ENCODE measurements at places on chromosomes 3 and 15.

GRCh38 chr3:172647080-172647479, 63.8 kb downstream of the NCEH1 start:
- no peak for DNase-seq

DNA sequence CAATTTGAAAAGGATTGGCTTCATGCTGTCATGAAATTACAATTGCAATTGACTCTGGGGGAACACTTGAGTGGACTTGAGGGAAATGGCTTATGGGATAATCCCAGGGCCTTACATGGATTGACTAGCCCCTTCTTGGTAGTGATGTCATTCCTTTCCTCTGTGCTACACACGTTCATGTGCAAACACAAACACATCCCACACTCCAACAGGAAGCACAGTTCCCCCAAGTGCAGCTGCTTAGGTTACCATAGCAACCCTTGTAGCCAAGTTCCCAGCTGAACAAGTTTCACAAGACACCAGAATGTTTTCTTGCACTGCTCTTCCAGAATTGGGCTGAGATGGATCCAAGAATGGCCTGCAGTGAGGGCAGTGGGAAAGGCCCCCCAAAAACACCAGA, 217.0 kb downstream of the ZNF621 start:
- no peak for DNase-seq

GRCh38 chr3:133655731-133656515, 5.8 kb downstream of the TOPBP1 start:
- no peak for DNase-seq

GRCh38 chr3:43499256-43499655, 122.6 kb downstream of the ANO10 start:
- no peak for DNase-seq

GRCh38 chr15:55281517-55282228, 7.9 kb downstream of the RAB27A start:
- no peak for DNase-seq

- peak; percentile 6 for DNase-seq
These were observed 450.8 kb upstream of the NAALADL2 start for GRCh38 chr3:174408310-174408709.

- no peak for DNase-seq
These were observed 463.1 kb downstream of the TBL1XR1 start for GRCh38 chr3:176734146-176734545.

Data from AG04450 (cell line).